Fibroblast of lung (primary cell): ENCODE measurements at places on chromosomes 2 and 18. TPM values are rescaled to one million over a fixed set of nuclear protein-coding genes. Genes with fewer than 3 reads are reported as not detected.

- DNase-seq, result no peak
Observed at GRCh38 chr18:21361307-21361880, 119.4 kb downstream of the GREB1L start.

- no peak for DNase-seq
Observed at GRCh38 chr2:8374782-8375181, 307.1 kb upstream of the ID2 start.

GRCh38 chr2:219769090-219769910 lies 141.9 kb downstream of the SLC4A3 start:
- DNase-seq, result peak; percentile 59

UGT1A8 gene
- total RNA-seq, result not detected in 2 replicates

DNA sequence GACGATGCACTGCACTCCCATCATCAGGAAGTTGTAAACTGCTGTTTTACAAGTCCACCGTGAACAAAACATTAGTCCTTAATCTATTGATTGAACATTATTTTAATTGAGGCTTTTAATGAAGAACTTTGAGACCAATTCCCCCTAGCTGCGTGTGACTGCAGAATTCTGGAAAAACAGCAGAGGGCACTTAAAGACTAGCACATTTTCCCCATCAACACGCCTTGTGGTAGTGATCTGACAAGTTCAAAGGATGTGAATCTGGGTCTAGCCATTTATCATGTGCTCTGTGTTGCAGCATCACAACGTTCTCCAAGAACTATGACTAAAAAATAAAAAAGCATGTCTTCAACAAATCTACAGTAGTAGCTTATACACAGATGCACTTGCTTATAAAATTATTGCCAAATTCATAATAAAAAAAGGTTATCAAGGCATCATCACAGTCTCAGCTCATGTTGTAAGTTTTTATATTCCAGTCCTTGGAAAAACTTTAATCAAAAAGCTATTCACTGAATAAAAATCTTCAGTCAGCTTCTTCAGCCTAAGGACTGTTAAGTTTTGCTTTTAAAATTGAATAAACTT lies 35.8 kb downstream of the SKOR2 start:
- peak; percentile 61 for DNase-seq

DNA sequence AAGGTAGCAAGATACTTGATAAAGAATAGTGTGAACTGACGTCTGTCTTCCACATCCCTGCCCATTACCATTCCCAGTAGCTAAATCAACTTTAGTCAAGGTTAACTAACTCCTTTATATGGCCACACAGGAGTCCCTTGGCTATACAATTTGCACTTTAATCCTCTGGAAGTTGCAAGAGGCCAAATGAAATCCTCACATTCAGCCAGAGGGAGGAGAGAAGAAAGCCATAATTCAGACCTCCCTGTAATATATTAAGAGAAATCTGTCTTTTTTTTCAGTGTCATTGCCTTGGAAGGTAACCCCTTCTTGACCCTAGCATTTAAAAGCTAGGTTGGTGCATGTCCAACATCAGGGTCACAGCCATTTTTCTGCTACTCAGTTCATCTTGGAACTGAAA lies 317.8 kb downstream of the NRXN1 start:
- no peak for DNase-seq

DNA sequence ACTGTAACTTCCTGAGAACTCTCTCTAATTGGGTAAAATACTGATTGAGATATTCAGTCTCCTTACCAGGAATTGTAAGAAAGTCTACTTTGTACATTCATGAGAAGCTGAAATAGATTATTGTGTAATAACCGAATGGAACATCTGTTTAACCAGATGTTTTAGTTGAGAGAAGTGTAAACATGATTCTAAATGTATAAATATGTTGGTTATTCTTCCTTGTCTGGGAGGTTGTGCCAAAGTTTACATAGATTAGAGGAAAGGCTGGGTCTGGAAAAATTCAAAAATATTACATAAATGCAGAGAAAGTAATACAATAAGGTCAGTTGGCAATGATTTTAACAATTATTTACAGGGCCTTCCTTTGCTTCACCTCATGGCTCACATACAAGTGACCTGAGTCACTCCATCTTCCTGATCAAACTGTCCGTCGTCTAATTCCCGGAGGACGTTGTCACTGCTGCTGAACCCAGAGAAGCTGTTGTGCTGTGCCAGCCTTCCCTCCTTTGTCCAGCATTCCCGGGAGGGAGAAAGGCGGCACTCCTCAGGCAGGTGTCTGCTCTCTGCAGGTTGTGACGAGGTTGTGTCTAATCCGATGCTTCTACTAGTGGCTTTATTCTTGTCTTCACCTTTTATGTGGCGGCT lies 55.9 kb downstream of the MOB4 start:
- peak; percentile 81 for DNase-seq

- no peak for DNase-seq
Observed at GRCh38 chr18:76979111-76979751, 153.4 kb downstream of the MBP start.
